Colonic mucosa (tissue), 4 donors: ENCODE measurements at places on chromosomes 13 and 19.

GRCh38 chr13:78978381-78978998 lies 319.5 kb upstream of the OBI1 start:
- peak; percentile 43 for DNase-seq

DNA sequence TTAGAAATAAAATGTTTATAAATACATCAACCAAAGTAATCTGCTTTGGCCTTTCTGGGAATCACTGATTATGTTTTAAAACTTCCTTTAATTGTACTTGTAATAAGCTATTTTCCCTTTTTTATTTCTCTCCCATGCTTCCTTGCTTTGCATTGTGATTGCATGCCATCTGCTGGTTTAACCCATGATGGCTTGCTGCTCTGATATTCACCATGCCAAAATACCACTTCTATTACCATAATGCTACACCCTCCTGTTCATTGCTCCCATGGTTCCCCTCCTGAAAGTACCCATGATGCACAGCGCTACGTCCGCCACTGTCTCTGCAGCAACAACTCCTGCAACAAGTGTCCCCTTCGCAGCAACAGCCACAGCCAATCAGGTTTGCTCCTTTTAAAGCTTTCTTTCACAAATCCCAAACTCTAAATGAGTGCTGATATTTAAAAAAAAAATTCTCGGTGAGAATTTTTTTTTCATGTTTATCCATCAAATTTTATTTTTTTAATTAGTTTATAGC lies 67.7 kb upstream of the RAP2A start:
- DNase-seq = no peak

- no peak for DNase-seq
Observed at GRCh38 chr13:49836516-49836915, 44.0 kb upstream of the KPNA3 start.

DNA sequence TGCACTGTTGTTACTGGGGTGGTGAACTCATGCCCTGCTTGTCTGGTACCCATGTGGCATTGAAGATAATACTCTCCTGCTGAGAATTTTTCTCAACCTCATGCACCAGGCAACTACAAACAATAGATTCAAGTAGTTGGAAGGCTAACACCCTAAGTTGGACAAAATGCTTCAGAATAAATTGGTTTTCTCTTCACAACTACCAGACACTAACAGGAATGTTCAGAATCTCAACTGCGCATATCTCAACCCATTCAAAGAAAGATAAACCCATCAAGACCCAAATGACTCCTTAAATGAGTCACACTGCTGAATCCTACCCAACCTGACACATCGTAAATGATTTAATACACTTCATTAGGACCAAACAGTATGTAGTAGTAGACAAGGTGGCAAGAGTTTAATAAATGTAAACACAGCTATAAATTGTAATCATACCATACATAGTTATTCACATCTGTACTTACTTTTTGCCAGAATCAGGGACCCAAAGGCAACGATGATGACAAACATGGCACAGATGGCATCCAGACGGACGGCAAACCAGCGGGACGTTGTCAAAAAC lies 227.4 kb downstream of the ABCC4 start:
- no peak for DNase-seq

DNA sequence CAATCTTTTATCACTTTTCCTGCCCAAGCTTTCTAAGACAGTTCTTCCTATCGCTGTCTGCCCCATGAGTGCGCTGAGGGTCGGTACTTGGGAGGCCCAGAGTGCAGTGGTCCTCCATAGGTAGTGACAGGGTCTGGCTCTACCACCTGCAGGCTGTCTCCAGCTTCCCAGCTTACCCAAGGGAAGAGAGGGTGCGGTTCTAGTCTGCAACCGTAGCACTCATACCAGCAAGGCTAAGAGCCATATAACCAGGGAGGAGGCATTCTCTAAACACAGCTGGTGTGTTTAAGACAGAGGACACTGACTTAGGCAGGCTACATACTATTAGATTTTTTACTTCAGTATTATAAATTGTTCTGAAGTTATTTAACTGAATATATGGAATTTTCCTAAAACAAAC lies 8.2 kb downstream of the PROZ start:
- no peak for DNase-seq

GRCh38 chr13:89916551-89916950 lies 1430.9 kb upstream of the MIR17HG start:
- DNase-seq = no peak

DNA sequence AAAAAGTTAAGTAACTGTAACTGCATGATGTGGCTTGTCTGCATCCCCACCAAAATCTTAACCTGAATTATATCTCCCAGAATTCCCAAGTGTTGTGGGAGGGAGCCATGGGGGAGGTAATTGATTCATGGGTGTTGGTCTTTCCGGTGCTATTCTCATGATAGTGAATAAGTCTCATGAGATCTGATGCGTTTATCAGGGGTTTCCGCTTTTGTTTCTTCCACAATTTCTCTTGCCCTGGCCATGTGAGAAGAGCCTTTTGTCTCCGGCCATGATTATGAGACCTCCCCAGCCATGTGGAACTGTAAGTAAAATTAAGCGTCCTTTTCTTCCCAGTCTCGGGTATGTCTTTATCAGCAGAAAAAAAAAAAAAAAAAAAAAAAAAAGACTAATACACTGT lies 385.8 kb downstream of the SLITRK1 start:
- DNase-seq = no peak

DNA sequence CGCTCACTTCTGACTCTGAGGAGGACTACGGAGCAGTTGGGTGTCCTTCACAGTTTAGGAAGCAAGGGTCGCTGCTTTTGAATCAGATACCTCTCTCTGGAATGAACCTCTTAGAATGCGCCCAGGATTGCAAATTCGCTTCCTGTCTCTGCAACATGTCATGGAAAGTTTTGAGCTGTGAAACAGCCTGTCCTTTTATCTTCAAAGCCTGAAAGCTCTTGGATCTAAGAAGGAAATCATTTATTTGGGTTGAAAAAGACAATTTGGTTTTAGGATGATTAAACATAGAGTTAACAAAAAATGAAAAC lies 134.1 kb downstream of the KATNAL1 start:
- DNase-seq = no peak

- DNase-seq = no peak
Observed at GRCh38 chr13:27504868-27505194, 54.5 kb upstream of the MTIF3 start.

GRCh38 chr13:98521461-98522247 lies 55.3 kb downstream of the STK24 start:
- no peak for DNase-seq

GRCh38 chr13:33106656-33107360 lies 90.6 kb downstream of the KL start:
- no peak for DNase-seq

GRCh38 chr19:10390652-10391286 lies 10.4 kb upstream of the TYK2 start:
- DNase-seq = peak; percentile 80

- DNase-seq = peak; percentile 32
Observed at GRCh38 chr13:50130123-50130946, 115.1 kb downstream of the KCNRG start.

DNA sequence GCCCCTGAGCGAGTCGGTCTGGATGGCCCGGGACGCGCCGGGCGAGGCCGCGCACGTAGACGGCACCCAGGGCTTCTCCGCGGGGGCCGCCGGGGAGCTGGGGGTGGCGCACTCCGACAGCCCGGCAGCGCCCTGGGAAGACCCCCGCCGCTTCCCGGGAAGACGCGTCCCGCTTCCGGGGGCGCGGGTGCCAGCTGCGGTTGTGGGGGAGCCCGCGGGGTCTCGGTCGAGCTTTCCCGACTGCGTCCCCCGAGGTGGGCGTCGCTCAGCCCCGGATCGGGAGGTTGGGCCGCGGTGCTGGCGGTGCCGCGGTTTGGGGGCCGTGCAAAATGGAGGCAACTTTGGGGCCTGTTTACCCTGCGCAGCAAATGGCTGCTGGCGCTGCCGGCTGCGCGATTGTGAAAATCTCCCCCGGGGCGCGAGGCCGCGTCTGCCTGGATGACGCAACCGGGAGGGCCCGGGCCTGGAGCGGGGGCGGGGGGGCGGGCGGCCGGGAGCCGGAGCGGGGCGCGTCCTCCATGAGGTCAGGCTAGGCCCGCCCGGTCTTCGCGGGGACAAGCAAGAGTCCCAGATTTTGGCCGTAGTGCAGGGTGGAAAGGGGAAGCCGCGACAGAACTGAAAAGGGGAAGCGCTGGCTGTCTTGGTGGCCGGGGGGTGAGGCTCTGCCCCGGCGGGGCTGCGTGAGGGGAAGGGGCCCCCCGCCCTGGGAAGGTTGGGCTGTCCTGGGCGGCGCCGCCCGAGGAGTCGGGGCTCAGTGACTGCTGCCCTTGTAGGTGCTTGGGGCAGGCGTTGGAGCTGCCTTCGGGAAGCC lies 11.3 kb downstream of the PEAK3 start:
- DNase-seq = peak; percentile 77

DNA sequence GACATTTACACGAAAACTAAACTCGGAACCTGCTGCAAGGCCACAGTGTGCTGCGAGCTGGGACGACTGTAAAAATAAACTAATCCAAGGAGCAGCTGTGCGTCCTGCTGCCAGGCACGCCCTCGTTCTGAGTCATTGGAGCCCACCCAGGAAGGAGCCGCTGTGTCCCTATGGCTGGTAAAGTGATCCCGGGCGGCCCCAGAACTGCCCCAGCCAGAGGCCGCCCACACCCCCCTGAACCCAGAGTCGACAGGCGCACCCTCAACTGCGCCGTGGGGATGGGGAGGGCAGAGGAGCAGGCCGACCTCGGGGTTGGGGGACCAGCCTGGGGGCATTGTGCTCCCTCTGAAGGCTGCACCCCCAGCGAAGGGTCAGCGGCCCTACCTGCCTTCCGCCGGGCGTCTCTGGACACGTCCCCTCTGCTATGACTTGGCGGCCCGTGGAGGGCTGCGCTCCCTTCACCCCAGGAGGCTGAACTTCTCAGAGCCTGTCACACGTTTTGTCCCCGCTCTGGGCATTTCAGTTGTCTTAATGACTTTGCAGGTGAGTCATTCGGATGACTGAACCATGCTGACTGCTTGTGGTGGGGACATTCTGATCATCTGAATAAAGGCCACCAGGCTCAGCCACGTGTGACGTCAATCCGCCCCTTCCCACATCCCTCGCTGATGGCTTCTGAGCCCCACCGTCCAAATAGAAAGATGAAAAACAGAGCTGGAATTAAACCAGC lies 42.7 kb downstream of the ADPRHL1 start:
- peak; percentile 35 for DNase-seq
